GM23338 (cell line): ENCODE measurements at places on chromosomes 3 and 15. TPM values are rescaled to one million over a fixed set of nuclear protein-coding genes. Genes with fewer than 3 reads are reported as not detected.

The HCLS1 gene
- total RNA-seq = 0.66 and 0.93 TPM in 2 replicates

The DCUN1D1 gene
- 53.5 and 64.8 TPM in 2 replicates for total RNA-seq

DNA sequence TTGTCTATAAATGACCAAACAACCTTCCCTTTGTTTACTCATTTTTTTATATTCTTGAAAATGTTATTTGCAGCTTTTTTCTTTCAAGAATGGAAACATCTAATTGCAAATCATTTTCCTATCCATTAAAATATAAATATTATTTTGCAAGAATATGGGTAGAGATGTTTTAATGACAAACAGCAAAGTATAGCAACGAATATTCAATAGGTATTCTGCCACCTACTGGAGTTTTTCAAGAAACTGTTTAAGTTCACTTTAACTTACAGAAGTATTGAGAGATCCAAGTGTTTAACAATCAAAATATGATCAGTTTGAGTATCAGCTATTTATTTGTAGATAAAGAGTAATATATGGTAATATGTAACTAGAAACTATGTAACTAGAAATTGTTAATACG lies 6.9 kb upstream of the EOGT start:
- no peak for DNase-seq

DNA sequence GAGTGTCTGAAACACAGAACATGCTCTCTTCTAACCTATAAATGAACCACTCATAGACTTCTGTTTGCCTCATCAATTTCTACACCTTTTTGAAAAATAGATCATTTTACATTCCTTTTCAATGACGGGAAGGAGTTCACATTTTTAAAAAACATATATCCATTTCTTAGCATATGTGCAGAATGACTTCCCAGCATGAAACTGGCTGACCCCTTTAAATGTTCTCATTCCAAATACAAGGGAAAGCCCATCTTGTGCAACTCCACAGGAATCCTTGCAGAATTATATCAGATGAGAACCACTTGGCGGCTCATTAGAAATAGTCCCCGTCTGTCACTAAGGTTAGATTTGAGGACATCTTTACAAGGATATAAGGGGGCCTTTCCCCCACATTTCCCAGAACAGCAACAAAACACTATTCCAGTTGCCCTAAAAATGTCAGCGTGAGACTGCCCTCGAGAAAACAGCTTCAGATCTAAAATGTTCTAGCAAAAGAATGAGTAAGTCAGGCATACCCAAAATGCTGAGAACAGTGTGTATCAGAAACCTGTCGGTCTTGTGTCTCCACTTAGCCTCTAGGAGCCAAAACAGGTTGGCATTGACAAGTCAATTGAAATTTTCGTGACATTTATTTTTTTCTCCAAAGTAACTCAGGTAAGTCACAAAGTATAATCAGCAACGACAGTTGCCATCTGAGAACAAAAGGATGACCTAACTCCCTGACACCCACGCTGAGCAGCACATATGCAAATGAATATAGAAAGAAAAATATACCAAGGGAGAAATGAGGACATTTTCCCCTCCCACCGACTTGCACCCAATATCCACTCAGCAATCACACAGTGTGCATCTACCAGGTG lies 63.1 kb downstream of the FOXP1 start:
- DNase-seq = no peak

DNA sequence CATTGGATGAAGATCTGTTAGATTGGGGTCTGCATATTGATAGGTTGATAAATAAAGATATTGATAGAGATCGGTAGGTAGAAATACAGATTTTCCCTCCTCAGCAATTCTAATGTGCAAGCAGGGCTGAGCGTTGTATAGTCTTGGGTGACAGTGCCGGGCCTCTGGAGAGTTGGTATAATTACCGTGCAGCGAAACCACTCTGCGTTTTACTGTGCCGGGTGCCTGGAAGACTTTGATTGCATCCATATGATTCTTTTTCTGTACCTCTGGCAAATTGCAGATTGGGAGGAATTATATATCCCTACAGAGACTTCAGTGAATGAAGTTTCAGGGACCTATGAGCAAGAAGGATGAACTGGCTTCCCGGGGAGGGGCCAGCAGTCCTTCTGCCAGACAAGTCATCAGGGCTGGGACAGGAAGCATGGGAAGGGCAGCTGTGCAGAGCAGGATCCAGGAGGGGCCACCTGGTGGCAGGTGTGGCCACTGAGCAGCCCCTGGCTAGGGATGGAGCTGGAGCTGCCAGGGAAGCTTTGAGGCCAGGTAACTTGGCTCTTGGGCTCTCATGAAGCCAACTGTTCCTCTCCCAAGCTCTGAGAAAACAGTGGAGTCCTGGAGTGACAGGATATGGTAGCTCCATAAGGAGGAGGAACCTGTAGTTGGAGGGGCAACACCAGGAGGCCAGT lies 132.5 kb downstream of the APBA2 start:
- DNase-seq = peak; percentile 75

DNA sequence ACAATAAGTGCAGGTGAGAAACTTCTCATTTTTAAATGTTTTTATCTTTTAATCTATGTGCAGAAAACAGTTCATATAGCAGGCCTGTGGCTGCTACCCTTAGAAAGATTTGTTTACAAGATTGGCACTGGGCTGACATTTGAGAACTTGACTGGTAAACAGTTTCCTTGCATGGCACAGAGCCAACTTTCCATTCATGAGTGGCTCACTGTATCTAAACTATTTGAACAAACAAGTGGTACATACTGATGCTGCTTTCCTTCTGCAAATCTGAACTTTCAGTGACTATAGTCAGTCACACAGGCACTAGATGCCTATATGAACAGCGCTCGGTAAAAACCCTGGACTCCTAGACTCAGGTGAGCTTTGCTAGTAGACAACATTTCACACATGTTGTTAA lies 6.3 kb upstream of the GTPBP8 start:
- DNase-seq = no peak

DNA sequence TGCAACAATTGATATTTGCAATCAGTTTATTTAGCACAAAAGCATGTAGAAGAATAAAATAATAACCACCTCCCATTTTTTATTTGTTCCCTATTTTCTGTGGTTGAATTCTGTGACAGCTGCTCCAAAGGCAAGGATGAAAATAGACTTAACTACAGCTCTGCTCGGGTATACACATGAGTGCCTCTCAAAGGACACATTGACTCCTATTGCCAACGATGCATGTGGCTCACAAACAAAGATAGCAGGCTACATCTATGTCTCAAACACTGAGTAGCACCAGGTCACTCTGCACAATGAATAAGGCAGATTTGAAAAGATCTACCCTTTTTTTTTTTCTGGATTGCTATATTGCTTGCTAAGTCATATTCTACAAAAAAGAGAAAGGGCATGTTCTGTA lies 612.9 kb downstream of the ROBO1 start:
- DNase-seq = no peak

DNA sequence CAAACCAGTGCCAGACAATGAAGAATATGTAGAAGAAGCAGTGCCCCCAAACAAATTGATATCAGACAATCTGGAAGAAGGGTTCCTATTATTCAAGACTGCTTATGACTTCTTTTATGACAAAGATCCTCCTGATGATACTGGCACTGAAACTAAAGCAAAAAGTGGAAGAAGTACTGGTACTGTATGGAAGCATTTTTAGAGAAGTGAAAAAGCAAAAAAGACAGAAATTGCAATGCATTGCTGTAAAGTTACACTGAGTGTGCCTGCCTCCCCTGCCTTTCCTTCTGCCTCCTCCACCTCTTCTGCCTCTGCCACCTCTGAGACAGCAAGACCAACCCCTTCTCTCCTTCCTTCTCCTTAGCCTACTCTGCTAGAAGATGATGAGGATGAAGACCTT lies 167.6 kb downstream of the PLCL2 start:
- DNase-seq = no peak

DNA sequence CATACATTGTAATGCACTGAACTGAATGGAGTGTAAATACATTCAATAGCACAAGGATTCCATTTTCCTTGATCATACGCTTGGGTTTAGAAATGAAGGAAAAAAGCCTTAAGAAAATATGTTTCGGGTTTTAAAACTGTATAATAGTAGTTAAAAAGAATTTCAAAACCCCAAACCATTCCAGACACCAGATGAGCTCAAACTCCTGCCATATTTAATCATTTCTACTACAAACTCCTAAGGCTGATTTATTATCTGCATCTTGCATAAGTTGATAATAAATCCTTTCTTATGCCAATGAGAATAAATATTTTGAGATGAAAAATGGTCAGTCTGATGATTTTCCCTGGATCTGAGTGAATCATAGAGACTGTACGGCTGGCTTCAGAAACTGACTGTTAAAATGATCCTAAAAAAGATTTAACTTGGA lies 51.0 kb downstream of the NR1D2 start:
- DNase-seq = no peak

GRCh38 chr3:171459137-171459941 lies 866 bp downstream of the TNIK start:
- DNase-seq = peak; percentile 64

- peak; percentile 83 for DNase-seq
These were observed 3.2 kb downstream of the PTPRG start for GRCh38 chr3:61564395-61565059.

DNA sequence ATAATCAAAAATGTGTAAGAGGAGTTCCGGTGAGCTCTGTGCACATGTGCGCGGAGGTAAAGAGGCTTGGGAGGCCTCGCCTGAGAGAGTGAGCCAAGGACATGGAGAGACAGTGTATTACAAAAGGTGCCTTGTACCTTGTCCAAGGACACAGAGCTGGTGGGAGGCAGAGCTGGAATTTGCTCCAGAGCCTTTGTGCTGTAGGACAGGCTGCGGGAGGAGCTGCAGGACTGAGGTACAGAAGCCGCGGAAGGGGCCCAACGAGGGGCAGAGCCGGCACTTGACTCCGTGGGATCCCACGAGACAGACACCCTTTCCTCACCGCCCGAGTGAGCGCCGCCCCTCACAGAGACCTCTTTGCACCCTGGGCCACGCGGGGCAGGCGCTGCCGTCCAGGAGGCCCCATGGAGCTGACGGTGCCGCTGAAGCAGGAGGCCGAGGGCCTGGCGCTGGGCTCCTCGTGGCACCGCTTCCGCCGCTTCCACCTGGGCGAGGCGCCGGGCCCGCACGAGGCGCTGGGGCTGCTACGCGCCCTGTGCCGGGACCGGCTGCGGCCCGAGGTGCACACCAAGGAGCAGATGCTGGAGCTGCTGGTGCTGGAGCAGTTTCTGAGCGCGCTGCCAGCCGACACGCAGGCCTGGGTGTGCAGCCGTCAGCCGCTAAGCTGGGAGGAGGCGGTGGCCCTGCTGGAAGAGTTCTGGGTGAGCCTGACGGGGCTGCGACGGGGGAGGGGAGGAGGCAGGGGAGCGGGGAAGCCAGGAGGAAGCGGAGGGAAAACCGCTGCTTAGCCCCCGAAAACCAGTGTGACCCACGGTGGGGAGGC lies 68.7 kb downstream of the SLTM start:
- DNase-seq = peak; percentile 80

DNA sequence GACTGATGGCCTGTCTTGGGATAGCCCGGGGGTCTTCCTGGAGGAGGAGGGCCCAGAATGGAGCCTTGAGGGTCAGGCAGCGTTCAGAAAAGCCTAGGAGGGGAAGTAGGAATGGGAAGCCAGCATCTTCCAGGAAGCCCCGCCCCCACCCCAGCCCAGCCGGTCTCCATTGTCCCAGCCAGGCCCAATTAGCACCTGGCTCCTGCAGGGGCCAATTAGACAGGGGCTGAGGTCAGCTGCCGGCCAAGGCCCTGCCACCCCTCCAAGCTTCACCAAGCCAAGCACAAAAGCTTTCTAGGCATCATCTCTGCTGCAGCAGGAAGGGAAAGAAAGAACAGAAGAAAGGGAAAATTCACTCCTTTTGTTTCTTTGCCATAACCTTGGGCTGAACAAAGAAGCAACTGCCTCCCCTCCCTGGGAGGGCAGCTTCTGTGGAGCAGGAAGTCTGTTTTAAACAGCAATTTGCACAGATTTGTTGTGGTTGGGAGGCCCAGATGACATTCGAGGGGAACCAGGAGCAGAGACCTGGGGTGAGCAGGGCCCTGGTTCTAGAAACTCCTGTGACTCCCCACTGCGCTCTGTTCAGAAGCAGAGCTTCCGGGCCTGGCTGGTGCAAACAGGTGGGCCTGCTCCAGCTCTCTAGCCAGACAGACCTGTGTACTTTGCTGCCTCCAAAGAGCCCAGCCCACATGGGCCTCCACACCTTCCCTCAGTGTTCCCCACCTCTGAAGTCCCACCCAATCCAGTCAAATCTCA lies 47.7 kb downstream of the CYP11A1 start:
- peak; percentile 83 for DNase-seq

- DNase-seq = no peak
These were observed 130.6 kb upstream of the SEMA6D start for GRCh38 chr15:47586653-47587224.

DNA sequence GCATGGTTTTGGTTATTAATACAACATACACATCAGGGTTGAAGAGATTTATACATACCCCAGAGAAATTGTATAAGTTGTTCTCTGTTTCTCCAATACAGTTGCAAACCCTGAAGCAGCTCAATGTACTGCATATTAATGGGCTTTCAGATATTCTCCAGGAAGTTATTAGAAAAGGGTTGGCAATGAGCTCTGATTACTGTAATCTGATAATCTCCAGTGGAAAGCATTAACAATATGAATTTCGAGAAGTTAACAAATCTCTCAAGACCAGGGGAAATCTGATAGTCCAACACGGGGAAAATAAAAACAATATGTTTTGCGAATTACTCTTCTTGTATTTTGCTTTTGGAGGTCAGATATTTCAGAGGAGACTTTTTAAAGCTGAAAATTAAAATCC lies 950.1 kb downstream of the TBL1XR1 start:
- DNase-seq = no peak

DNA sequence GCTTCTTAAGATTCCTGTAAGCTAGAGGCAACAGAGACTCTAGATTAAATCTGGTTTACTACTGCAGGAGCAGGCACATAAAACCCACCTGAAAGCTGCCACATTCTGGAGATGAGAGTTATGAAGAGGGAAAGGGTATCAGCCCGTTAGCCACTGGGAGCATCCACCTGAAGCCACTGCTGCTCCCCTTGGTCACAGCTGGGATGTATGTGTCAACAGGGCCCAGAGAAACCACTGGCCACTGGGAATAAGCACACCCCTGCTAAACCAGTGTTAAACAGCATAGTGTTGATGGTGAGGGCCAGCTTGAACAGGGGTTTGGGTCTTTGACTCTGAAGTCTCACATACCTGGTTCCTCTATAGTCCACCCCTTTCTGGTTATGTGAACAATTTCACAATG lies 10.9 kb downstream of the SLCO2A1 start:
- DNase-seq = no peak

DNA sequence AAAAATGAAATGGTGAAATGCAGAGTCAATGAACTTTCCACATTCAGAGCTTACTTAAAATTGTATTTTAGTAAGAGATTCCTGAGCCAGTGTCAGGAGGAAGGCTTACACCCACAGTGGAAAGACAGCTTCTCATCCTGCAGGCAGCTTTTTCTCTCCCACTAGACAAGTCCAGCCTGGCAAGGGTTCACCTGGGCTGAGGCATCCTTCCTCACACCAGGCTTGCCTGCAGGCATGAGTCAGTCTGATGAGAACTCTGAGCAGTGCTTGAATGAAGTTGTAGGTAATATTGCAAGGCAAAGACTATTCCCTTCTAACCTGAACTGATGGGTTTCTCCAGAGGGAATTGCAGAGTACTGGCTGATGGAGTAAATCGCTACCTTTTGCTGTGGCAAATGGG lies 3.1 kb downstream of the CCR4 start:
- DNase-seq = no peak
